T-helper 17 cell (primary cell): ENCODE measurements at places on chromosomes 6 and 20.

DNA sequence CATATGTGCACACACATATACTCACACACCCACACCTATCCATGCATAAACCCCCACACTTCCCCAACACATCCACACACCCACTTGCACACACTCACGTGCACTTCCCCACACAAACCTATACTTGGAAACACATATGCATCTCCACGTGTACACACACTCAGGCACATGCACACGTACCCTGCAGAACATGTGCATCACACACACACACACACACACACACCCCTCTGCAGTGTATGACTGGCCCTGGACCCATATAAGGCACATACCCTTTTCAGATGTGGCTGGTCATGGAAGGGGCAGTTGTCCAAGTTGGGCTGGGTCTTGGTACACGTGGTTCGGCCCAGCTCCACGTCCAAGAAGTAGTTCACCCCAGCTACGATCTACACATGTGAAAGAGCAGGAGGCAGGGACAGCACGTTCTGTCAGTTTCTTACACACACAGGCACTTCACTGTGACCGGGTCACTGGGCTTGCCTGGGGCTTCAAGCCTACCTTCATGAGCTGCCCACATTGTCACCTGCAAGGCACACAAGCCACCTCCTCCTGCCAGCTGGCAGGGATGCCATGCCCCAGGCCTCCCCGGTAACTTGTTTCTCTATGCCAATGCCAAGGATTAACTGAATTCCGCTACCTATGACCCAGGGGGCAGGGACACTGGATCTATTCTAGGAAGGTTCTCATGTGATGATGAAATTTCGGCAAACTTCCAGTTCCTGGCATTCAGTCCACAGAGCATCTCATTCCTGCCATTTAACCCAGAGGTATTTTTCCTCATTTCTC is 2.6 kb downstream of the CST3 start:
- no peak for DNase-seq

DNA sequence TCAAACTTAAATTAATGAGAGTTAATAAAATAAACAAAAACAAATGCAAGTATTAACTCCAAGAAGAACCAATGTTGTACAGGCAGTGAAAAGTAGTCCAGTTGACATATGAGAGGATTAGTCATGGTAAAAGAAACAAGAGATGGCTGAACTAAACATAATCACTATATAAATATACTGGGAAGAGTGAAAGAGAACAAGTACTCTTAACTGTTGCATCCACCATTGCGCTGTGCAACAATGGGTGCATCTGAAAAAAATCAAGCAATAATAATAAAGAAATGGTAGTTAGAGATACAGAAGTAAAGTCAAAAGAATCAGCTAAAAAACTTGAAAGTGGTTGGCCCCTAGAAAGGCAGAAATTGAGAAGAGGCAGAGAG is 16.6 kb downstream of the HLA-F start:
- DNase-seq = no peak

DNA sequence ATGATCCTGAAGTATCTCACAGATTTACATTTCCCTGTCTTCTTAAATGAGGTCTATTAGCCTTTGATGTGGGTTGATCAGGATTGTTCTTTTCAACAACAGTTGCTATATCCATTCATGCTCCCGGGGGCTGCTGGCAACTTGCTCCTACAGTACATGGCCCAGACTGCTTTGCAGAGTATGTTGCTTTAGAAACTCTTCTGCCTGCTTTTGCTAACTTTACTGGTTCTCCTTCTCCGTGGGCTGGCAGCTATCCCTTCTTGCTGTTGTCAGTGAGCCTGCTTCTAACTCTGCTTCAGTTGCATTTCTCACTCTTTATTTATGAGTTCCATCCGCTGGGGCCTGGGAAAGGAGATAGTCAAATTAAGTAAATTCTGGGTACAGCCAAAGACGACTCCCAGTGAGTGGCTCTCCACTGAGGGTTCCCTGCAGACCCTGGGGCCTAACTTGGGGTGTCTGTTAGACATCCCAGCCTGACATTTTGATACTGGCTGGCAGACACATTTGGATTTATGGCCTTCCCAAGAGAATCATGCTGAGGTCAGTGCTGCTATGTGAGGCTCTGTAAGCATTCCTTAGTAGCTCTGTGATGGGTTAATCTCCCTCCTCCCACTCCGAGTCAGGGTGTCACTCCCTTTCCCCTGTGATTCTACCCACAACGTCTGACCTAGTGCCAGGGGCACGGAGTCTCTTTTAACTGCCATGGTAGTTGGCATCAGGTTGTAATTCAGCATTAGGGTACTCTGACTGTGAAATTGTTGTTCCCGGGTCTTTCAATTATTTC is 73.6 kb downstream of the SLX4IP start:
- DNase-seq = no peak

GRCh38 chr6:21461844-21462518 is 131.6 kb upstream of the SOX4 start:
- DNase-seq = no peak

DNA sequence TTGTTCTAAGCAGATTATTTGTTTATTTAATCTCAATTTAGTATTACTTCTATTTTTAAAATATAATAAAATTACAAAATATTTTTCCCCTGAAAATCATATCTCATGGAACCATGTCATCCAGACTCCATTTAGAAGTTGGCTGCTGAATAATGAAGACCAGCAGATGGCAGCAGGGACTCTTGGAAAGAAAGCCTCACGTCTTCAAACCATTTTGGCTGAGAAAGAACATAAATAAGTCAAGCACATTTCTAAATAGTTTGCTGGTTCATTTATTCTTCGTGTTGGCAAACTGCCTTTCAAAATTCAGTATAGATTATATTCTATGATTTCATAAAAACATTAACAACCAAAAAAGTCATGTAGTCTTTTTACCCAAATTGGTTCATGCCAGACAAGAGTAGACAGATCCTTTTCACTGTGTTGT is 71.7 kb downstream of the RCAN2 start:
- no peak for DNase-seq

GRCh38 chr20:10047427-10047826 is 12.6 kb downstream of the ANKEF1 start:
- no peak for DNase-seq

DNA sequence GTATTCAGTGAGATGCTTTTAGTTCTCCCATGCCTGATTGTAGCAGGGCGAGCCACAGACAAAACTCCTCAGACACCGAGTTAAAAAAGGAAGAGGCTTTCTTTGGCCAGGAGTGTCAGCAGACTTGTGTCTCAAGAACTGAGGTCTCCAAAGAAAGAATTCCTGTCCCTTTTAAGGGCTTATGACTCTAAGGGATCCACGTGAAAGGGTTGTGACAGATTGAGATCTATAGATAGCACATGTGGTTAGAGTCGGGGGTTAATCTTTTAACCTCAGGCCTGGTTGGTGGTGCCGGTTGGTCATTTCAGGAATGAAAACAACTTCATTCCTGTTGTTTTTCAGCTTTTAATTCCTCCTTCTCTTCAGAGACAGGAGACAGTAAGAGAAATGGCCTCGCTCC is 168.8 kb upstream of the GRIK2 start:
- no peak for DNase-seq

- DNase-seq = no peak
These were observed 113.8 kb downstream of the CEBPB start for GRCh38 chr20:50304501-50304856.

GRCh38 chr20:40416274-40416673 is 272.8 kb downstream of the MAFB start:
- DNase-seq = no peak

GRCh38 chr6:16723826-16724225 is 37.4 kb downstream of the ATXN1 start:
- DNase-seq = no peak

DNA sequence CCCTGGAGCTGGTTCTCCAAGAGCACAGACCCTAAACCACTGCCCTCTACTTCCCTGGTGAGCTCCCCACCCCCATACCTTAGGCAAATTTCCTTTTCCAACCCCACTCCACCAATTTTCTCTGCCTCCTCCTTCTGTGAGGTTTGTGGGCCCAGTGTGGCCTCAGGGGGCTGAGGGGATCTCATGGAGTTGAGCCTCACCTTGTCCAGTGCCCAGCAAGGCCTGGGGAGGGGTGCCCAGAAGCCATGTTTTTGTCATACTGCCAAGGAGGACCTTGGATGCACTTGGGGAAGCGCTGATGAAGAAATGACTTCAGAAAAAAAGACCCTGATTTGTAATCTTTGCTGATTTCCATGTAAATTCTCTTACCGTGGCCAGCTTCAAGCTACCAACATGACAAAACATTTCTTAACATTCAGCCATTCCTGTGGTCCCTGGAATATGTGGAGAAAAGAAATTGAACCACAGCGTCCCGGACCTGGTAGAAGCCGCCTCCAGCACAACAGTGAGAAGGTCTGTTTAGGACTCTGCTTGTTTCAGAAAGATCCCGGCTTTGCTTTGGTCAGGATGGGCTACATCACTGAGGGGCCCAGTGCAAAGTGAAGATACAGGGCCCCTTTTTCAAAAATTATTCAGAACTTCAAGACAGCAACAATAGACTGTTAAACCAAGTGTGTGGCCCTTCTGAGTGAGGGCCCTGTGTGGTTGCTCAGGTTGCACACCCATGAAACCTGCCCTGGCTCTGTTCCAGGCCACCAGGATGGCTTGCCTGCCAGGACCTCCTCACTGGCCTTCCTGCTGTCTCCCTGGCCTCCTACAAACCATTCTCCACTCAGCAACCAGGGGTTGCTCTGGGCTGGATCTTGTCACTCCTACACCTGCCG is 52.5 kb downstream of the CHMP4B start:
- DNase-seq = no peak

GRCh38 chr6:40626886-40627285 is 39.7 kb upstream of the LRFN2 start:
- no peak for DNase-seq

- DNase-seq = no peak
These were observed 398.3 kb downstream of the UTRN start for GRCh38 chr6:144683216-144684070.
